Activated CD4-positive, alpha-beta memory T cell treated with anti-CD3 and anti-CD28 coated beads, Interleukin-2, amount 10 ng/mL, durations not matched to agents 7 days and 5 days (primary cell): ENCODE measurements at places on chromosomes 13 and 19.

- DNase-seq: no peak
Observed at GRCh38 chr13:60431108-60431700, 34.2 kb downstream of the TDRD3 start.

DNA sequence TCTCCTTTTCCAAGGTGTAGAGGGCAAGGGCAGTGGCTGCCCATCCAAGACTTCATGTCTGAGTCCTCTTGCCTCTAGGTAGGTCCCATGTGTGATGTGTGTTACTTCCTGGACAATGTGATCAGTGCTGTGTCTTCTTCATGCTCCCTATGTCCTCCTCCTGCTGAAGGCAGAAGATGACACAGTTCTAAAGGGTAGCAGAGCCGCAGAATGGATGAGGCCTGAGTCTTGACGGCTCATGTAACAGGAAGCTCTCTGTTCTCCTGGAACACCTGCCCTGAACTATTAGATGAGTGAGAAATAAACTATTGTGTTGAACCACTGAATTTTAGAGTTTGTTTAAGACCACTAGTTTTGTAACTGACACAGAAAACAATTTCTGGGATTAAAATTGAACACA, 165.9 kb downstream of the NDFIP2 start:
- DNase-seq: no peak

DNA sequence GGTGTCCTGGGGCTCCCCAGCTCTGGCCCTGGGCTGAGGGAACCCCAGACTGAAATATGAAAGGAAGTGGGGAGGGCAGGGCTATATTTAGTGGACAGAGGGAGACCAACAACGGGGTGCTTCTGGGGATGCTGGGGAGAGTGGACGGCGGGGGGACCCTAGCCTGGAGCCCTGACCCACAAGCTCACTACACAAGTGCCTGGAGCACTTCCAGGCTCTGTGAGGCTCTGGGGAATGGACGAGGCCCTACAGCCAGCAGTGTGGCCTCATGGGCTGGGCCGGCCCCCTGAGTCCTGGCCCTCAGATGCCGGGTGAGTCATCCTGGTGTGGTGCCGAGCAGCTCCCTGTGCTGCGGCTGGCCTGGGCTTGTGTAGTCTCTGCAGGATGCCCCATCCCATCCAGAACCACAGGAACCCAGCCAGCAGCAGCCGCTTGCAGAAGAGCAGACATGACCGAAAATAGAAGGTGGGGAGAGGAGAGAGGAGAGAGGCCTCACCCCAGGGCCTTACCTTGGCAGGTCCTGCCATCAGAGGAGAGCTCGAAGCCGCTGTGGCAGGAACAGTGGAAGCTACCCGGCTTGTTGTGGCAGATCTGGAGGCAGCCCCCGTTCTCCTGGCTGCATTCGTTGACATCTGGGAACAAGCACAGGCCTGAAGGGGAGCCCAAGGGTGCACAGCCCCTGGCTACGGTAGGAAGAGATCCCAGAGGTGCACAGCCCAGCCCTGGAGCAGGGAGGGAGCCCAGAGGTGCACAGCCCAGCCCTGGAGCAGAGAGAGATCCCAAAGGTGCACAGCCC, 26.1 kb downstream of the GAS6 start:
- DNase-seq: no peak

DNA sequence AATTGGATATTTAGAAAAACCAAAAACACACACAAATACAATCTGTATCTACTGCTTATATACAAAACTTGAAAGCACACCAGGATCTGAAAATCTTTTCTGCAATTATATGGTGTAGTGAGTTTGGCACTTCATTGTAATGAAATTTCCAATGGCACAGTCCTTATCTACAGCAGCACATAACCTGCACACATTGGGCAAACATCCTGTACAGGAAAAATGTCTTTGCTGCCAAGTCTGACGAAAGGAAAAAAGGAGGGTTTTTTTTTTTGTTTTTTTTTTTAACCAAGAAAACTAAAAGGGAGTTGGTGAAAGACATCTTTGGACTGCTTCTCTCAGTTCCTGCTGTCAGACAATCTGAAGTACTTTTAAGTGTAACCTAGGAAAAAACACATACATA, 107.8 kb downstream of the FOXO1 start:
- no peak for DNase-seq

GRCh38 chr13:39571502-39572092, 31.4 kb downstream of the LHFPL6 start:
- DNase-seq: no peak

DNA sequence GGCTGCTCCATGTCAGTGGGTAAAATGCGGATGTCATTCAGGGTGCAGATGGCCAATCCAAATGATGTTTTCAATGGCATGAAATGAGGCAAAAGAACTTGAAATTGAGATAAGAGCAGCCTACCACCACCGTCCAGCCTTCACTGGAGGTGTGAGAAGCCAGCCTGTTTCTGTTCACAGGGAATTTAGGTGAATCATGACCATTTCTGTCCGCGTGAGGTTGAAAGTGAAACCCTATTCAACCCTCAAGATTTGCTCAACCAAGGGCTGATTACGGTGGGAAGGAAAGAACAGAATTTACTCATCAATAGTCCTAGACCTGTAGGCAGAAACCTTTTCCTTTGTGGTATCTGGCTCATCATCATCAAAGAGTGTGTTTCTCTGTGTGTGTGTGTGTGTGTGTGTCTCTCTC, 370.7 kb downstream of the COG6 start:
- peak; percentile 68 for DNase-seq

- DNase-seq: peak; percentile 43
Observed at GRCh38 chr19:40908976-40909375, 26.9 kb upstream of the CYP2A7 start.

GRCh38 chr13:112803422-112803821, 113.6 kb downstream of the ATP11A start:
- no peak for DNase-seq

DNA sequence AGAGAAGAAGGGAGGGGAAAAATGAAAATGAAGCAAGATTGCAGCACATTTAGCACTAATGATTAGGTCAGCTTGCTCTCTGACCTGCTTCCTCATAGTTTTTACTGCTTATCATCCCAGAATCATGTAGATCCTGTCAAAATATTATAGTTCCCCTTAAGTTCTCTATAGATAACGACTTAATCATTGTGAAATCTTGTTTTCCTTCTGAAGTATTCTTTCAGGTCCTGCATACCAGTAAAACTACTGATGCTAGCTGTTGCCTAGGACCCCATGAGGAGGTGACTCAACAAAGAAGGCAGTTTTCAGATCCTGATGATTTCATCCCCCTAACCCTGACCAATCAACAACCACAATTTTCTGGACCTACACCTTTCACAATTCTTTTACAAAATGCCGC, 1131.7 kb downstream of the SLITRK5 start:
- no peak for DNase-seq
